ENCODE measurements at places on chromosomes 7 and 10. TPM values are rescaled to one million over a fixed set of nuclear protein-coding genes. Genes with fewer than 3 reads are reported as not detected.

The FKBP9 gene
- total RNA-seq: 199 TPM

DNA sequence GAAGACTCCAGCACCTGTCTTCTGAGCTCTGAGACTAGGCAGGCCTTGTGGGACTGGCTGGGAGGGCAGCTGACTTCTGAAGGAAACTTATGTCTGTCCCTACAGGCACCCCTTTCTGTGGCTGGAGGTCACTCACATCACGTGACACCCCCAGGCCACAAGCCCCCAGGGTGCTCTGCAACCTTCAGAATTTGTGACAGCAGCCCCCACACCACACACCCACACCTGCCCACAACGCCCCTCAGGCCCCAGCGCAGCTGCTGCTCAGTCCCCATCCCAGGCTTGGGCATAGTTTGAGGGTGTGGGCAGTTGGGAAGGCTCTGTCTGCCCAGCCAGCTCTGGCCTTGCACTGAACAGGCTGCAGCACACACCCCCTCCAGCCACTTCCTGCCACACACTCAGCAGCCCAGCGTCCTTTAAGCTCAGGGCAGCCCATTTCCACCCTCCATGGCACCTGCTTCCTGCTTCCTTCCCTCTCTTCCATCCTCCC is 80.0 kb upstream of the UNC5B start:
- DNase-seq: no peak

- peak; percentile 75 for DNase-seq
These were observed 27.8 kb downstream of the MRC1 start for GRCh38 chr10:17836942-17837341.

DNA sequence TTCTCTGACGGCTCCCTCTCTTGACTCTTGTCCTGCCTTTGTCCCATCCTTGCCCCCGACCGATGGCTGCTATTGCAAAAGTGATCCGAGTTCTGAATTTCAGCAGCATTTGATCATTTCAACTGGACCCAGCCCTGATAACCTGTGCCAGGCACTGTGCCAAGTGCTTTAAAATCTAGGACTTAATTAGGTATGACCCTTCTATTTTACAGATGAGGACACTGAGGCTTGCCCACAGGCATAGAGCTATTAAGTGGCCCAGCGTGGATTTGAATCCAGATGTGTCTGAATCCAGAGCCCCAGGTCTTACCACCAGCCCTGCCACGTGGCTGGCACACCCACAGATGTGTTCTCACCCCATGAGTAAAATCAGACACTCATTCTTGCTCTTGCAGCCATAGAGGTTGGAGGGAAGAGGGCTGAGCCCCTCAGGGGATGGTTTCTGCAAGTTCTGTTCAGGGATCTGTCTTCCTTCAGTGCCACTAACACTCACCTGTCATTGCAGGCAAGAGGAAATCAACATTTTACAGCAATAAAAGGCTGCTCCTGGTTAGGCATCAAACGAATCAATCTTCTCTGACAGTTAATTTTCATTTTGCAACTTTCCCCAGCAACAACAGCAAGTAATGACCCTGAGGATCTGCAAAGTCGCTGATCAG is 101.2 kb downstream of the GRID1 start:
- DNase-seq: no peak

DNA sequence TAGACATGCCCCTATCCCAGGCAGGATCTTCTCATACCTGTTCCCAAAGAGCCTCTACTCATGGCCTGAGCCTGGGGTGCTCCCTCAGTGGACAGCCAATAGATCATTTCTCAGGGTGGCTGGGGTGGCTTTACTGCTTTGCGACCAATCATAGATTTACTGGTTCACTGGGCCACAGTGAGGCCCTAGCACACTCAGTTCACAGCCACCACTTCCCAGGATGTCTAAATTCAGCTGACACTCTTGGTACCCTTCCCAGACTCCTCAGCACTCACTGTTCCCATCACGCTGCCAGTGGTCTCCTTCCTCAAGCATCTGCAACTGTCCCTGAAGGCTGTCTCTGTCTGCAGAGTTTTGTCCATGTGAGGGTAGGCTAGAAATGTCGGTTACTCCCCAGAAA is 50.6 kb downstream of the ARHGAP22 start:
- DNase-seq: no peak

- DNase-seq: peak; percentile 98
These were observed 52.6 kb upstream of the SMNDC1 start for GRCh38 chr10:110357252-110357780.

DNA sequence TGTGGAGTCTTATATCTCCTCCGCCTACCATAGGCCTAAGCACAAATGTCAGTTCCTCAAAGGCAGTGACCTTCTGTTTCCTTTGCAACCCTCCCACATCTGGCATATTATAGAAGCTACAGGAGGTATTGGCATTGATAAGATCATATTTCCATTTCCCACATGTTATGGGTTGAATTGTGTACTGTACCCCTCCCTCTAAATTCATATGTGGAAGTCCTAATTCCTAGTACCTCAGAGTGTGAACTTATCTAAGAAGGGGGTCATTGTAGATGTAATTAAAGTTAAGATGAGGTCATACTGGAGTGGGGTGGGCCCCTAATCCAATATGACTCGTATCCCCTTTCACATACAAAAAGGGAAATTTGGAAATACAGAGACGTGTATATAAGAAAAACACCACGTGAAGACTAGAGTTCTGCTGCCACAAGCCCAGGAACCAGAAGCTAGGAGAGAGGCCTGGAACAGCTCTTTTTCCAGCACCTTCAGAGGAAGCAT is 6.1 kb upstream of the LAMB4 start:
- no peak for DNase-seq

DNA sequence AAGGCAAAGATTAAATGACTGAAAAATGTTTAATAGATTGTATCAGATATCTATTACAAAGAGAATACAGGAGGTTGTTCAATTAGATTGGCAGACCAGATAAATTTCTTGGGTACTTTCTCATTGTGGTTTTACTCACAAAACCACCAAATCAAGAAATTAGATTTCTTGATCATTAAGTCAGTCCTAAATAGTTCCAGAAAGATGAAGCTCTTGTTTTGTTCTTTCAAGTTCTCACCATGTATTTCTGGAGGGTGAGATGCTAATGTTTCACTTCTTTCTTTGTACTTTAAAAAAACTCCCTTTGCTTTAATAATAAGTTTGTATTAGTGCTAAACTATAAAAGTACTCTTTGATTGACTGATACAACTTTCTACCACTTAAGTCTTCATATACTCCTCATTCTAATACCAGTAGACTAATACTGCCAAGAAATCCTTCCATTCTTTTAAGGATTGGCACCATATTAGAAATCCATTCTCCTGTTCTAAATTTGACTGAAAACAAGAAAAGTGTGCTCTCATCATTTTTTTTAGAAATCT is 69.4 kb downstream of the RNF133 start:
- DNase-seq: no peak

DNA sequence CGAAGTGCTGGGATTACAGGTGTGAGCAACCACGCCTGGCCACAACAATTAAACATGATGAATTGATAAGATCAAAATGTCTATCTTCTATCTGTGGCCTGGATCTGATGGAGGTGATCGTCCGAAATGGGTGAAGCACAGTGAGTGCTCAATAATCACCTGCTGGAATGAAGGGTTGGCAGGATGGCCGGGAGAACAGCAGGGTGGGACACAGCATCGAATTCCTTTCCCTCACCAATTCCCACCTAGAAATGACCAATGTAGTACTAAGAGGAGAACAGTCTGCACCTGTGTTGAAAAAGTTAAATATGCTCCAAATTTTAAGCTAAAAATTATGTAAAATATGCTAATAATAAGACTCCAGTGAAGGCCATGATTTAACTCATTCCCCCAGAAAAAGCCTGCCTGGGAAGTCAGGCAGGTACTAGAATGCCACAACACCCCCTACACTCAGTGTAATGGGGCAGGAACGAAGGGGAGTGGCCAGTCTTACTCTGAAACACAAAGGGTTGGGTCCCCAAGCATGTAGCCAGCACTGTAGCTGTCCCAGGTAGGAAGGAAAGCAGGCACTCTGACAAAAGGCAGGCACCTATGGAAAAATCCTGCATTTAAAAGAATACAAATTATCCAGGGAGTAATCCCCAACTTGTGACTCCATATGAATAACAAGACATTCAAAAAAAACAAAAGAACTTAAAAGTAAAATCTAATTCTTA is 110.3 kb downstream of the VPS41 start:
- no peak for DNase-seq

DNA sequence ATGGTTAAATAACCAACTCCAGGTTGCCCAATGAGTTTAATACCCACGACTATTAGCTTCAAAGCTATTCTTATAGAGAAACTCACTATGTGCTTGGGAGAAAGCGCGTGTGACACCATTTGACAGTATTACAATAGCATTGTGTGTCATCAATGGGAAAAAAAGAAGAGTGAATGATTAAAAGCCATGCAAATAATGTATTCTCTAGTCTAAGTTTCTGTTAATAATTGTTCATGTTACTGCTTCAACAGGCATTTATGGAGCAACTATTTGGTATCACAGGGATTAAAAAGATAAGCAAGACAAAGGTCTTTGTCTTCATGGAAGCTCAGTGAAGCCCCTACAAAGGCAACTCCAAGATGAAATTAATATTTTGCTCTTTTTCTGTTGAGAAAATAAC is 47.2 kb downstream of the CAV1 start:
- no peak for DNase-seq

- DNase-seq: no peak
These were observed 16.6 kb upstream of the FAM170B start for GRCh38 chr10:49150426-49150825.
